CD4-positive, alpha-beta T cell treated with Interleukin-21 for 1 hour (primary cell): ENCODE measurements at places on chromosomes 16 and 17.

- no peak for DNase-seq
These were observed 41.2 kb downstream of the MEAK7 start for GRCh38 chr16:84463221-84463620.

GRCh38 chr17:2176499-2177169 is 121.7 kb downstream of the HIC1 start:
- no peak for DNase-seq

GRCh38 chr17:42122371-42123303 is at the start of gene HSPB9:
Gene HSPB9, plus strand, starts transcription at chr17:42122804. Its CDS starts 47 bp downstream, at chr17:42122851.
- DNase-seq, result no peak

DNA sequence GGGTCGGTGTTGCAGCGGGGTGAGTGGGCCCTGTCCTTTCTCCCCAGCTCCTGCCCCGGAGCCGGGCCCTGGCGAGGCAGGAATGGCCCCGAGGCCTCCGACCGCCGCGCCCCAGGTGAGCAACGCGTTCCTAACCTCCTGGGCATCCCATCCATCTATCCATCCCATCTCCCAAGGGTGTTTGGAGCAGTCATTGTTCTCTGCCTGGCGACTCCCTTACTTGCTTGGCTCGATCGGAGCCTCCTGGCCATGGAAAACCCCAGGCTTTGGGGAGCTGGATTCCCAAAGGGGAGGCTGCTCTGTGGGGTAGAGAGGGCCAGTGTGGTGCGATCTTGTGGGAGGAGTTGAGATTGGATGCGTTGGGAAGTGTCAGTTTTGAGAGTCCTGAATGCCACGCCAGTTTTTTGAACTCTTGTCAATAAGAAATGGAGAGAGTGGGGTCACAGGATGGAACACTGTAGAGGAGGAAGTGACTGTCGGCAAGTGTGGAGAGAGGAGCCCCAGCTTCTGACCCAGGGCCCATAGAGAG is 684 bp downstream of the ZFP90 start:
- DNase-seq, result peak; percentile 45

DNA sequence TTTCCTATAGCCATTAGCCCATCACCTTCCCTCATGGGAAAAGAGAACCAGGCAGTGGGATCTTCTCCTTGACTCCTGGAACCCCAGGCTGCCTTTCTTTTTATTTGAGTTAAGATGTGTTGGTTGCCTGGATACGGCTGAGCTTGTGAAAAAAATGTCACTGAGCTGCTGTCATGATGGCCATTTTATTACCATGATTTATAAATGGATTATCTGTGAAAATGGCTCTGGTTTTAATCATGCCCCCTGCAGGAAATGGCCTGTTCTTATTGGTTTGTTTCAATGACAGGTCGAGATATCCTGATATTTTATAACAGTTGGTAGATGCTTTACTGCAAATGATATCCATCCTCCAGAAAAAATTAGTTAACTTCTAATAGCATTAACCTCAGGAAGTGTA is 640.4 kb downstream of the CDH11 start:
- no peak for DNase-seq

- no peak for DNase-seq
These were observed 139.5 kb downstream of the PRKCB start for GRCh38 chr16:23975293-23975692.

GRCh38 chr17:70169709-70170597 is 621 bp downstream of the KCNJ2 start:
- DNase-seq, result no peak

DNA sequence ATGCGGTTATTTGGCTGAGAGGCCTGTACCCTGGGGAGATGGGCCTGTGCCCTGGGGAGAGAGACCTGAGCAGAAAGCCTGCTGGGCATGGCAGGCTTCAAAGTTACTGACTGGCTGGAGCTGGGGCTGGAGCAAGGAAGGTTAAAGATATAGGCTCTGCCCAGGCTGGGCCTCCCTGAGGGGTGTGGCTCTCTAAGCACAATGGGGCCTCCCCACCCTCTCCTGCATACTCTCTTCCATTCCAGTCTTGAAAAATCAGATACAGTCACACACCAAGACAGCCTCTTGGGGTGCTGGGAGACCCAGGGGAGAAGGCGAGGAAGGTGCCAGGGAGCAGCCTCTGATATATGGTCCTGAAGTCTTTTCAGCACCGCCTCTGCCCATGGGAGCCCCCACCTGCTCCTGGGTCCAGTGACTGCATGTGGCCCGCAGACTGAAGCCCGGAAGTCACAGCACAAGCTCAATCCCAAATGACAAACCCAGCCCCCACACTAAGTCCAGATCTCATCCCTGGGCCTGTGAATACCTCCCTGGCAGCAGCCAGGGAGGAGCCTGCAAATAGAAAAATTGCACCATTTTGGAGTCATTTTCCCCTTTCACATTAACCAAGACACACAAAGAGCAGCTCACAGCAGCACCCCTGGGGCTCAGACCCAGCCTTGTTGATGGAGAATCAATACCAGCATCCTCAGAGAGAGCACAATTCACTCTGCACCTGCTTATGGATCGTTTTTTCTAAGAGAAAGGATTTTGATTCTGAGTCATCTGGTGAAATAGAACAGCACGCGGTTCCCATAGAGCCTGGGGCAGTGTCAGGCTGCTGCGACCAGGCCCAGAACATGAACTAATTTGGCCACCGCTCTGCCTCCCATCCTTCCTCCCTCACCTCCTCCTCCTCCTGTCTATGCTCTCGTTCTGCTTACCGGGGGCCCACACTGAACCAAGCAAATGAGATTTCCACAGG is 25.6 kb upstream of the CACNG1 start:
- DNase-seq, result no peak

- no peak for DNase-seq
These were observed 2.8 kb upstream of the ALDOC start for GRCh38 chr17:28579526-28579925.

GRCh38 chr17:78122216-78122930 is 6.2 kb downstream of the TMC6 start:
- no peak for DNase-seq

DNA sequence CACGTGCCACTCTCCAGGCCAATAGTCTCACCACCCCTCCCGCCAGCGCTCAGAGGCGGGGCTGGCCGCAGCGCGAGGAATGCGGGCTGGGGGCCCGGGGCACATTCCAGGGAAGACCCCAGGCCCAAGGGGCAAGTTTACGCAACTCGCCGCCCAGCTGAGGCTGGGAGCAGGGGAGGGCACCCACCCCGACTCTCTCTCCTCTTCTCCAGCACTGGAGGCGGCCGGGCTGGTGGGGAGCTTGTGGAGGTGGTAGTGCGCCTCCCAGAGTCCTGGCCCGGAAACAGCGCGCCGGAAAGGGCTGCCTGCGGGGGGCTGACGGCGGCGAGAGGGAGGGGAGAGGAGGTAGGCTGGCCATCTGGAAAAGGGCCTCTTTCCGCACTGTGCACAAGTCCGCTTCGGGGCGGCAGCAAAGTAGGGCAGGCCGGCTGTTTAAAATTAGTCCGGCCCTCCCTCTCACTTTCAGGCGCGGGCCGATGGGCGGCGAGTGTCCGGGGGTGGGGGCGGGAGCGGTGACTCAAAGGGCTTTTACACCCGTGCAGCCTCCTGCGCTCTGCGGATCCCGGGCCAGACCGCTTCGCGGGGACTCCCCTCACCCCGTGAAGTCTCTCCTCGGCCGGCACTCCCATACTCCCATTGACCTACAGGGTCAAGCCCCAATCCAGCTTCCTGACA is 1.1 kb downstream of the FHOD1 start:
- peak; percentile 46 for DNase-seq

DNA sequence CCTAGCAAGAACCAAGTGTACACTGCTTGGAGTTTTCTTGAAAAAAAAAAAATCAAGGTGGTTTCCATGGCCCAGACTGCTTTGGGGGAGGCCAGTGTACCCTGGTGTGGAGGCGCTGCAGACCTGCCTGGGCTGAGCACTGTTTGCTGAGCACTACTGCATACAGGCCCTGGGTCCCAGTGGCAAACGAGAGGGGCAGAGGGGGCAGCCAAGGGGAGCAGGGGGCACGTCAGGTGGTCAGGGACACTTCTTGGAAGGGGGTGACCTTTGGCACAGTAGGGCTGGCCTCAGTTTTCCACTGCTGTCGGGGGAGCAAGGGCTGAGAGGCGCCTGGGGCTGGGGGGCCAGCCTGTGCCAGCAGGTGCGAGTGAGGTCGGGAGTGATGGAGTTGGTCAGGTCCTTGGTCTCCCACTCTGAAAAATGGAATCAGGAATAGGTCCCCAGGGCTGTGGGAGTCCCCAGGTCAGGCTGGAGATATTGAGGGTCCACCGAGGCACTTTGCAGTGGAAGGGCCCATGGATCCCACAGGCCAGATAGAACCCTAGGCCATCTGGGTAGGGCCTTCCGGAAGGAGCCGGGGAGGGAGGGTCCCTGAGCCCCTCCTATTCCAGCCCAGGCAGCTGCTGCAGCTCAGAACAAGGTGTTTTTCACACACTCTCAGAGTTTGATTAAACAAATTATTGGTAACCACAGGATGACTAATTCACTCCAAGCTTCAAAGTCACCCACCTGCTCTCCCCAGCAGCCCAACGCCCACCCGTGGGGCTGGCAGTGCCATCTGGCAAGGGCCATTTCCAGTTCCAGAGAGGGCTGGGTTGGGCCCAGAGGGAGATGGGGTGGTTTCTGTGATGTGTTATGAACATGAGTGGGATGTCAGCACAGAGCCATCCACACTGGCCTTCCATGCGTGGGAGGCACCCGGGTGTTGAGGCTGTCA is 3.5 kb downstream of the ZFPM1 start:
- peak; percentile 55 for DNase-seq

DNA sequence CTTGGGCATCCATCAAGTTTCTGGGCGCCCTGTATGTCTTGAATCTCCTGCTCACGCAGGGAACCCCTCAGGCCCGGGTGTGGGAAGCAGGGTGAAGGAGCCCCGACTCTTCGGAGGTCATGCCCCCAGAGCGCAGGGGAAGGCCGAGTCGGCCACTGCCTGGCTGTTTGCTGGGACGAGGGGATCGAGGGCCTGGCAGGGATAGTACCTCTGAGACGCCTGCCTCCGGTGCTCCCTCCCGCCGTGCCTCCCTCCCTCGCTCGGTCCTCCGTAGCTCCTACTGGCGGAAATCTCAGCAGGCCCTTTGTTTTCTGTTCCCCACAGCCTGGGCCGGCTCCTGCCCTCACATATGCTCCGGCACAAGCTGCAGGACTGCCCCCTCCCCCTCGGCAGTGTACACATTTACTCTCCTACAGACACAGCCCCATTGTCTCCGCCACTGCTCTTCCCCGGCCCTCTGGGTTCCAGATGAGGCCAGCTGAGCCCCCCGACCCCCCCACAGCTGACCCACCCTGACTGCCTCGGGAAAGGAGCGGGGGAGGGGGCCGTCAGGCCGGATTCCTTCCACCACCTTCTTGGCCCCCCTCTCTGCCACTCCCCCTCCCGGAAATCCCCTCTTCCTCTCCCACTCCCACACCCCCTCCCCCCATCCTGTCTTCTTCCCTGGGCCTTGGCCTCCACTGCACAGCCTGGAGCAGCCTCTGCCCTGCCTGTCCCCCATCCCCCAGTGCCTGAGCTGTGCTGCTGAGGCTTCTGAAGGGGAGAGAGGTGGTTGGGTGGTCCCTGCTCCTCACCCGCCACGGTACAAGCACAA is 1.4 kb downstream of the TRAF4 start:
- peak; percentile 51 for DNase-seq

GRCh38 chr16:64356267-64356666 is 765.6 kb downstream of the CDH11 start:
- DNase-seq, result no peak

DNA sequence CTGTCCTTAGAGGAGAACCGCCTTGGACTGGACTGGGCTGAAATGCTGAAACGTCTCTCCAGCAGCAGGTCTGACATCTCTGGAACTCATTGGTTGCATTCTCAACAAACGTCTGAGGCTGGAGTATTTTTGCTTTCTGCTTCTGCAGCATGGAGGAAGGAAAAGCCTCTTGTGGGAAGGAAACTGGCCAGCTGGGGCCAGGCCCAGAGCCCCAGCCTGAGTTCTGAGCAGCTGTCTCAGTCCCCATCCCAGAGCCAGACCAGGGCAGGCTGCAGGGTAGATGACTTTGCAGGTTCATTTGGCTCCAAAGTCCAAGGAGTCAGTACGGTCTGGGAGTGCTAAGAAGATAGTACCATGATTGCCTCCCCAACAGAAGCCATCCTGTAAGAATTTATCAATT is 18.3 kb downstream of the TEKT3 start:
- DNase-seq, result no peak

- peak; percentile 75 for DNase-seq
These were observed at the start of the genes CXCL16 and ZMYND15 for GRCh38 chr17:4739122-4740024. Gene CXCL16, minus strand, starts transcription at chr17:4739928. Its CDS starts 589 bp downstream, at chr17:4739339. Gene ZMYND15, plus strand, starts transcription at chr17:4739833. Its CDS starts 716 bp downstream, at chr17:4740549.

DNA sequence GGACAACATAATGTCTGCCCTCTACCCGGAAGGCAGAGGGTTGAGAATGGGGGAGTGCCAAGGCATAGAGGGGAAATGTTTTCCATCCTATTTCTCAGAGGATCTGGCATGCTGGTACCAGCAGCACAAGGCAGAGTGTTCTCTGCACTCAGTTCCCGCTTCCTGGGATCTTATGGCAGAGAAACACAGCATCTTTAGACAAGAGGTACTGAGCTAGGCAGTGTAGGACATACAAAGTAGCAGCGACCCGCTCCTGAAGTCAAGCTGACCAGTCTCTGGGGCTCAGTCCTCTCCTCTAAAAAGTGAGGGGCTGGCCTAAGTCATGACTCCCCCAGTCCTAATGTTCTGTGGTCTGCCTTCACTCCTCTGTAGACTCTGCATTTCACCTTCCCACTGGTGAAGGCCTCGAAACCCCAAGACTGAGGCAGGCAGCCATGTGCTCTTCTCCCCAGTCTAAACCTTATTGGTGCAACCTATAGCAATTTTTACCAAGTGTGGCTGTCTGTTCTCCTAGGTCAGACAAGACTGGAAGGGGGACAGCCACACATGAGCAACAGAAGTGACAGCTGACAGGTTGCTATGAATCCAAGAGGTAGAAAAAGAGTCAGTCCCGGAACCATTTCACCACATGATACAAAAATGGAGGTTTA is 11.3 kb upstream of the TSPOAP1 start:
- DNase-seq, result peak; percentile 41

GRCh38 chr16:86396901-86397311 is 113.4 kb upstream of the FOXF1 start:
- no peak for DNase-seq

GRCh38 chr17:57108671-57109392 is 23.8 kb downstream of the AKAP1 start:
- no peak for DNase-seq

DNA sequence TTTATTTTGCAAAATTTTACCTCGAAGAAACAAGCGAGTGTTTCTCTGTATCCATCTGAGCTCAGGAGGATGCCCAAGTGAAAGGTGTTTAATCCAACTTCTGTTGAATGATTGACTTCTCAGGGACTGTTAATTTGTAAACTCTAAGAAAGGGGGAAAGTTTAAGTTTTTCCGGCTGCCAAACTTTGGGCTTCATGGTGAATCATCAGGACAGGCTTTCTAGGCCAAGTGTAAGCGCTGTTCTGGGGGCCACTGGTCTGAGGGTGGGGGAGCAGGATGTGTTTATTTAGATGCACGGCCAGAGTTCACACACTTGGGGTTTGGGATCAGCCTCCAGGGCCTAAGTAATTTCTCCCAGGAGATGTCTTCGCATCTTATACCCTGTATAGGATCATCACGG is 110.4 kb downstream of the PITPNC1 start:
- DNase-seq, result no peak

- no peak for DNase-seq
These were observed 29.1 kb downstream of the SEC14L5 start for GRCh38 chr16:4987250-4987579.

GRCh38 chr17:61836266-61837174 is 26.8 kb downstream of the BRIP1 start:
- DNase-seq, result no peak
